ENCODE measurements at places on chromosomes 6 and 20.

- no peak for DNase-seq
Observed at GRCh38 chr6:48809245-48809644, 653.8 kb downstream of the MMUT start.

DNA sequence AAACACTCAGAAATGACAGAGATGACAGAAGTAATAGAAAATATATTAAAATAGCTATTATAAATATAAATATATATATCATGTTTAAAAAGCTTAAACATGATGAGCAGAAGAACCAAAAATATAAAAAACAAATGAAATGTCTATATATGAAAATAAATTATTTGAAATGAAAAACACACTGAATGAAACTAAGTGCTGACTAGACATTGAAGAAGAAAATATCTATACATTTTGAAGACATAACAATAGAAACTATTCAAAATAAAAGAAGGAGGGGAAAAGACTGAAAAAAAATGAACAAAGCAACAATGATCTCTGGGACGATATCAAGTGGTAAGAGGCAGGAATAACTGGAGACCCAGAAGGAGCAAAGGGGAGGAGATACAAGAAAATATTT is 76.8 kb downstream of the RNASET2 start:
- DNase-seq: no peak

DNA sequence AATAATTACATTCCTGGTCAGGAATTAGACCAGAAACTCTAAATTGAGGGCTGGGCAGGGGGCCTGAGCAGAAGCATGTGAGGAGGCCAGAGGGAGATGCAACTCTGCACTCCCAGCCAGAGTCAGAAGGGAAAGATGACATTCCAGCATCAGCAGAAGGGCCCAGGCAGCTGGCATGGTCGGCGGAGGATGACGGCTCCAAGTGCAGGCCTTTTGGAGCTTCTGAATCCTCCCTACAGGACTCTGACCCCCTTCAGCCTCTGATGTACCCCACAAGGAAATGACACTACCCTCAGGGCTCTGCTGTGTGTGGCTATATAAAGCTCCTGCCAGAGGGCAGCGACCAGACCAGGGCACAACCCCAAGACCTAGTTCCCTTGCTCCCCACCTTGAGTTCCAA is 1.9 kb downstream of the LRFN2 start:
- no peak for DNase-seq

DNA sequence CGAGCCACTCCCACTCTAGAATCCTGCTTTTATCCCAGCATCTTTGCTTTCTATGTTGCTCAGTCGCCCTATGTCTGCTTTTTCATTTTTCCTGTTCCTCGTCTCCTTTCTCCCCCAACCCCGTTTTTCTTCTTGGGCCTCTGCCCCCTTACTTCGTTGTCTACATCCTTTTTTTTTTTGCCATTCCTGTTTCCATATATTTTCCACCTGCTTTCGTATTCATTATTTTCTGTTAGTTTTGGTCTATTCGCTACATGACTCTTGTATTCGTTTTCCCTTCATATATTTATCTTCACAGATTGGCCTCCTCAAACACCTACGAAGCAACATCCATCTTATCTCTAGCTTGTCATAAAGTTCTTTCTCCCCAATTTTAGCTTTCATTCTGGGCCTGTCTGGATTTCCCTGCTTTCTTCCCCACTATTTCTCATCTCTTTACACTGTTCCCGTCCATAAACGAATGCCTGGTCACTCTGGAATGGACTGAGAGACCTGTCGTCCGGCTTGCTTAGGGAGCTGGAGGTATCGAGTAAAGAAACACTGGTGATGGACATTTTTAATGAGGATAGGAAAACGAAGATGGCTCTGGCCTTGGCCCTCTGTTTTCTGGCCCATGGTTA is 915 bp downstream of the PRRC2A start:
- DNase-seq: no peak

DNA sequence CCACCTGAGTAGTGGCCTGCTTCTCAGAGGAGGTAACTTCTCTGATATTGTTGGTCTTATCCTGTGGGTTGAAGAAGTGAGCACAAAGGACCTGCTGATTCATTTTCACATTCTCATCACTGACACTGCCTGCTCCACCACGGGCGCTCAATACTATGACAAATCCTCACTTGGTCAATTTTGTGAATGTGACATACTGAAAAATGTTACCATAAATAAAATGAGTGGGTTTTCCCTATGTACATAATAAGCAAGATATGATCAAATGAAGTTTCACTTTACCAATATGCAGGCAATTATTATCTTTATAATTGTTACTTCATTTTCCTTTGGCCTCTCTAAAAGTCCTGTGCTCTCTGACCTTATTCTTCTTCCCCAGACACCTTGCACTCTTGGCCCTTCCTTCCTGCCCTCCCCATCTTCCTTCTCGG is 71.5 kb upstream of the RIPOR2 start:
- DNase-seq: no peak

GRCh38 chr20:4894981-4895381 is 106.3 kb downstream of the SLC23A2 start:
- DNase-seq: no peak

- no peak for DNase-seq
Observed at GRCh38 chr6:17169291-17169690, 67.4 kb downstream of the STMND1 start.

- no peak for DNase-seq
Observed at GRCh38 chr6:15338476-15338875, 92.6 kb downstream of the JARID2 start.

- DNase-seq: no peak
Observed at GRCh38 chr6:72789145-72789544, 167.3 kb downstream of the KCNQ5 start.

- DNase-seq: no peak
Observed at GRCh38 chr6:161222706-161223234, 51.1 kb downstream of the AGPAT4 start.
